Lower lobe of right lung (tissue), 2 donors: ENCODE measurements at places on chromosomes 2 and 18. TPM values are rescaled to one million over a fixed set of nuclear protein-coding genes. Genes with fewer than 3 reads are reported as not detected.
A peak's percentile ranks its signal among the peaks of the same experiment; 100 is the strongest.

- no peak for DNase-seq
Observed at GRCh38 chr2:69798909-69799526, 30.4 kb upstream of the GMCL1 start.

DNA sequence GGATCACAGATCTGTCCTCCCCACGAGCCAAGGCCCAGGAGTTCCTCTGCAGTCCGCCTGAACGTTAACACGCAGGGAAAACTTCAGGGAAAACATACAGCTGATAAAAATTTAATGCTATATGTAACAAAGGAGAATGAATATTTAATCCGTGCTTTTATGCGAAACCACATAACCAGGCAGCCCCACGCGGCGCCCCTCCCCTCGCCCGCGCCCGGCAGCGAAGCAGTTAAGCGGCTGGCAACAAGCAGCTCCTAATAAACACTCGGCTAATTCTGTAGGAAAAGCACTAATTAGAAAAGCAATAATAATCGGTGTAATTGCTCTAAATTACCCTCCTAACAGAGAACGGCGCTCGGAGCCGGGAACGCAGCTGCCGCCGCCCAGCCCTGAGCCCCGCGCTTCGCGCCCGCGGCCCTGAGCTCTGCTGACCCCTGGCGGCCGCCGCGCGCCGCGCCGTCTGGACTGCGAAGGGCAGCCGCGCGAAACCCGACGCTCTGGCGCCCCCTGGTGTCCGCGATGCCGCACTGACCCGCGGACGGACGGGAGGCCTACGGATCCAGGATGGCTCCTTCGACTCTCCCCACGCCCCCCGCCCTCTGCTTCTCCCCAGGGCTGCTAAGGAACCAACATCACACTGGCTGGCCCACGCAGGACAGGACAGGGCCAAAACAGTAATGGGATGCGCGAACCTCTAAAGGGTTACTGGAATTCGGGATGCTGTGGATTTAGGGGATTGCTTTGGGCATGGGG is 181.4 kb downstream of the SMAD2 start:
- DNase-seq = peak; percentile 88

DNA sequence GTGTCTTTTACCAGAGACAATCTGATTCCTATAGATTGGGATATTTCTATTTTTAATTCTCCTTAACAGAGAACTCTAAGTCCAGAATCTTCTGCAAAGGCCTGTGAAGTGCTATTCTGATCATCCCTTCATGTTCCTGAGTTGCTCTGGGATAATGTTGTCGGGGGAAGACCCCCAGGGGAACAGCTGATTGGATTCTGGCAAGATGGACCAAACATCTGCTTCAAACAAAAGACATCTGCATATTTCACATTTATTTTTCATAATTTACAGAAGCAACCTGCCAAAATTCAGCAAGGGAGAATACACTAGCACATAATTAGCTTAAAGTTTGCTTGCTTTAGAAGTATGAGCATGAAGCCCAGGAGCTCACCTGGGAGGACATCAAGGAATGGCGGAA is 116.0 kb upstream of the ETAA1 start:
- no peak for DNase-seq

The ARHGAP15 gene
- 18.5 TPM for total RNA-seq

- peak; percentile 51 for DNase-seq
Observed at GRCh38 chr2:151947813-151948165, 119.6 kb upstream of the ARL5A start.

The TUBA3D gene
- total RNA-seq = not detected

DNA sequence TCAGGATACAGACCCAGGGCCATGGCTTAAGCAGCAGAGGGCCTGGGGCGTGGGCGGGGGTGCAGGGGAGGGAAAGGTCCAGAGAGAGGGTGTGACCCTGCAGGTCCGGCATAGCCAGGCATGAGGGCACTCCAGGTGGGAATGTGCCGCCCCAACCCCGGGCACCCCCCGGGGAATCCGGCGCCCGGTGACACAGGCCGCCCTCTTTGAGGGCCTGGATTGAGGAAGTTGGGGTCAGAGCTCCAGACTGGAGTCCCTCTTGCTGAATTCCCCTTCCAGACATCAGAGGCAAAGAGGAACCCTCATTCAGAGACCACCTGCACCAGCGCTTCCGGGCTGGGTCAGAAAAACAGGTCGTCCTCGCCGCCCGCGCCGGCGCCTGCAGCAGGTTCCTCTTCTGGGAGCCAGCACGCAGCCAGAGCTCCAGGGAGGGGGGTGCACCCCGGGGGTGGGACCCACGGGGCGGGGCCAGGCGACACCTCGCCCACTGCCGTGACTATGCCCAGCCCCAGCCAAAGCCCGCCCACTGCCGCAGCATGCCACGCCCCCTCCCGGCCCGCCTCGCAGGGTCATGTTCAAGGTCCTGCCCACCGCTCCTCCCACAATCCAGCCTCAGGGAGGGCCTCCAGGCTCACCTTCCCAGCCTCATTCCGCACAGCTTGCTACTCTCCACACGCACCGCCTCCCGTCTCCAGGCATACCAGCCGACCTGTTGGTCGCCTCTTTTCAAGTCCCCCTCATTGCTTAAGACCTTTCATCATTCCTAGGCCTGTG is 98.3 kb upstream of the ID2 start:
- peak; percentile 98 for DNase-seq

GRCh38 chr2:226079671-226080181 is 680.2 kb downstream of the NYAP2 start:
- DNase-seq = no peak

- no peak for DNase-seq
Observed at GRCh38 chr18:58661423-58661822, 9.8 kb upstream of the MALT1 start.

GRCh38 chr18:48937869-48938750 is 12.7 kb downstream of the SMAD7 start:
- DNase-seq = no peak

- peak; percentile 56 for DNase-seq
Observed at GRCh38 chr18:10518595-10519255, 7.1 kb upstream of the NAPG start.

The PNPT1 gene
- 28.9 TPM for total RNA-seq

The DSG1 gene
- not detected for total RNA-seq

DNA sequence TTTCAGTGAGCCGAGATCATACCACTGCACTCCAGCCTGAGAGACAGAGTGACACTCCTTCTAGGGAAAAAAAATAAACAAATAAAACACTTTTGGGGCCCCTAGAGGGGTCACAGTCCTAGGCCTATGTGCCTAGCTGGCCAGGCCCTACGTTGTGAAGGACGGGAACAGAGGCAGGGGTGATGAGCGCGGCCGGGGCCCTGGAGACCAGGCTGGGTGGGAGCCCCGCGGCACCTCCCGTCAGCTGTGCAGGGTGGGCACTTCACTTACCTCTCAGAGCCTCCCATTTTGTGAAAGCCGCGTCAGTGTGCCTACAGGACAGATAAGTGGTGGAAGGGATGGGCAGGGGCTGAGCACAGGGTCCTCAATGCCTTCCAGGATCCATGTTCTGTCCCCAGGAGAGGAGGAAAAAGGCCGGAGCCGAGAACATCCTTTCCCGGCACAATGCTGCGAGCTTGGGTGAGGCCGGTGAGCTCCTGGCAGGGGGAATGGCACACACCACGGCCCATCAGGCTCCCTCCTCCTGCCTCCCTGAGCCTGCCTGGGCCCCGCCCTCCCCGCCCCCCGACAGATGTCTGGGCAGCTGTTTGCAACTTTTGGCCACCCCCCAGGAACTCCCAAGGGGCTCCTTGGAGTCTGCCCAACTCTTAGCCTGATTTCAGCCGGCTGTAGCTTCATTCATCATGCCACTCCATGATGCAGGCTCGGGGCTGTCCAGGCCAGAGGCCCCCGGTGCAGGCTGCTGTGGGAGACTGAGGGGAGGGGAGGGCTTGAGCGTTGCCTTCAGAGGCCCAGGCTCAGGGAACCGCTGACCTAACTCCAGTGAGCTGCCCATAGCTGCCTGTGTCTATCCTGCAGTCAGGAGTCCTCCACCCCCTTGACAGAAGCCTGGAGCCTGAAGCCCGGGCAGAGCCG is 196.5 kb downstream of the TFCP2L1 start:
- no peak for DNase-seq

- DNase-seq = peak; percentile 52
Observed at GRCh38 chr2:2083113-2083758, 247.8 kb downstream of the MYT1L start.

DNA sequence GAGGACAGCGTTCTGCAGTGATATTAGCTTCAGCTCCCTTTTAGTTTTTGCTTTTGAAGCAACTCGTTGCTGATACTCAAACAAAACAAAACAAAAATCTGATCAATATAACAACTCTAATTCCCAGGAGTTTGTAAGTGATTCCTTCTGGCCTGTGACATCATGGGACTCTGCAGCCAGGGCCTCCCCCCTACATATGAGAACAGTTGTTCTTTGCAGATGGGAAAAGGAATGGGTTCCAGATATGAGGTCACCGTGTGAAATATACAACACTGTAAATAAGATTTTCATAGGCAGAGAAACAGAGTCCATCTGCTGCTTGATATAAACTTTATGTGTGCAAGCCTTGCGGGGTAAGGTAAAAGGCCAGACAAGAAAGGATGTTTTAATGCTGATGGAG is 56.7 kb downstream of the DIS3L2 start:
- no peak for DNase-seq

- DNase-seq = no peak
Observed at GRCh38 chr2:205617905-205618304, 64.4 kb upstream of the NRP2 start.

The EPB41L3 gene
- 72.5 TPM for total RNA-seq

The ARPC2 gene
- 382 TPM for total RNA-seq

- no peak for DNase-seq
Observed at GRCh38 chr2:45483997-45484396, 127.1 kb downstream of the SRBD1 start.

GRCh38 chr2:127170452-127171197 is 49.5 kb downstream of the CYP27C1 start:
- DNase-seq = no peak

DNA sequence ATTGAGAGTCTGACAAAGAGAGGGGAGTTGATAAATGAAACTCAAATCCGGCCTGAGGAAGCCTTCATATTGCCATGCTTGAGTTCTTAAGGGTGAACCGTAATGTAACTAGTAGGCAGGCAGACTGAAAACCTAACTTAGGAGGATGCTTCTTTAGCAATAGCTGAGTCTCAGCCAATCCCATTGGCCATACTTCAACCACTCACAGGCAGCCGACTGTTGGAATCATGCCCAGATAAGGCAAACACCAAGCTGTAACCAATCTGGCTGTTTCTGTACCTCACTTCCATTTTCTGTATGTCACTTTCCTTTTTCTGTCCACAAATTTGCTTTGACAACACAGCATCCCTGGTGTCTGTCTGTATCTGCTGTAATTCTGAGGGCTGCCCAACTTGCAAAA is 39.5 kb downstream of the TPRKB start:
- DNase-seq = no peak

DNA sequence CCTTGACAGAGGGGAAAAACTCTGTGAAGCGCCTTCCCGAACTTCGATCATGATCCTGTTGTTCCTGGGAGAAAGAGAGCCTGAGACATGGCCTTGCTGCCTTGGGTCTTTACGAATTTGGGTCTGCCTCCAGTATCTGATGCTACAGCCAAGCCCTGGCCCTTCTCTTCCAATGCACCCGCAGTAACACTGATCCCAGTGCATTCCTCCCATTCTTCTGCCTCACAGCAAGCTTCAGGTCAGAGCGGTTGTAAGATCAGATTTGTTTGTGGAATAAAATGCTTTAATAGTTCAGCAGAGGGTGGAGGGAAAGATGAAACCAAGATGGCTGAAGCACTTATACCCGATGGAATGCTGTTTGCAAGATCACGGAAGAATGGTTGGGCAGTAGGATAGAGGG is 196.7 kb upstream of the SIX2 start:
- DNase-seq = no peak

The LAMA3 gene
- total RNA-seq = 89.1 TPM

The IL36G gene
- total RNA-seq = not detected

DNA sequence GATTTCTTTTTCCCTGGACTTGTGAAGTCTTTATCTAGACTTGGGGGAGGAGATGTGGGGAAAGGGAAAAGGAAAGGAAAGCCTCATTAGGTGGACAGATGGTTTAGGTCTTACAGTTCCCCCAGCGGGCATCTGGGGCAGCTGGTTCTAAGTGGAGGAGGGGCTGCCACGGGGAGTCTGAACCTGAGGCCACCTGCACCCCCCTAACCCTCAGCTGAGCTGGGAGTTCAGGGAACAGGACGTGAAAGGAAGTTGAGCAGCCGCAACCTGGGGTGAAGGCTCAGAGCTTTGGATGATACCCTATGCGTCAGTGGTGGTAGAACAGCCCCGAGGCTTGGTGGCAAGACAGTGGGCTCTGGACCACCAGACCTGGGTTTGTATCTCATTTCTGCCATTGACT is 26.8 kb downstream of the ITM2C start:
- DNase-seq = no peak

DNA sequence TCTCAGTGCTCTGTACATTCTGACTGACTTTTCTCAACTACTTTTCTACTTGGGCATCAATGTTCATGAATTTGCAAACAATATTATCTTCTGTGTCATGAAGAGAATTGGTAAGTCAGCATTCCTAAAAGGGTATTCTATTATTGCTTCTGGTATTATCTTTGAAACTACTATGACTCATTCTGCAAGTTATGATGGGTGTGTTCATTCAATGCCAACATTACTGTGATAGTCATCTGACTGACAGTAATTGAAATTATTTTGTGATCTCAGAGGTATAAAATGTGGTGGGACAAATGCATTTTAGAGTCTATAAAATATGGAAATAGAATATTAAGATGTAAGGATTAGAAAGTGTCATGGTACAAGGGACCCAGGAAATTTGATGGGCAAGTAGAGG is 736.0 kb upstream of the CELF4 start:
- no peak for DNase-seq

The REG1B gene
- not detected for total RNA-seq

DNA sequence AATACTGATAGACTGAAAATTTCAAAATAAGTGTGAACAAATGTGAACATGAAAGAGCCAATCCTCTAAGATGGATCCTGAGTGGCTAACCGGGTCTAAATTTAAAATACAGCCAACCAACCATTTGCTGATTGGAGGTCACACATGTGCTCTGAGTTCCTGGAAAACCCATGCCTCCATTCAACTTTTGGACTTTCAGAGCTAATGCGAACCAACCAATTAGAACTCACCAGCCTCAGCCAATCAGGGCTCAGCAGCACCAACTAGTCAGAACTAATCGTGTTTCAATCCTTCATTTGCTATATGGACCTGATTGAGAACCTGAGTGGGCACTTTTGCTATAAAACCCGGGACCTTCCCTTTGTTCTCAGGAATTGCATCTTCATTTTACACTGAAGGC is 111.5 kb downstream of the MEP1B start:
- no peak for DNase-seq

DNA sequence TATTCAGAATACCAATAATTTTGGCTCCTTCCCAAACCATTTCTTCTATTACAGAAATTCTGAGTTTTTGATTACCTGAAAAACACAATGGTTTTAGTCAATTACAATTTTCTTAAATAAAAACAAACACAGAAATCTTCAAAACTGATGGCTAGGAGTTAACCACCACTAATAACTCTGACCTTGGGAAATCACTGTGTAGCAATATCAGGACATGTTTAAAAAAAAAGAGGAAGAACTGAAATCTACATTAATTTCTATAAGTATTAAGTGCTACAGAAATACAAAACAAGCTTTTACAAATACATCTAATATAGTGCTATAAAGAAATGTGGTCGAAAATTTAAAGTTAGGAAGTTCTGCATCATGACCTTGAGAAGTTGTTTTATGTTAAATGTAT is 14.9 kb downstream of the L3MBTL4 start:
- no peak for DNase-seq

The SERPINB5 gene
- total RNA-seq = not detected

GRCh38 chr2:24592441-24593100 is 101.5 kb downstream of the NCOA1 start:
- no peak for DNase-seq

The RAX gene
- total RNA-seq = not detected

GRCh38 chr18:3183103-3183717 is 36.6 kb downstream of the MYOM1 start:
- DNase-seq = no peak

The ANKRD29 gene
- total RNA-seq = 56.5 TPM

The RRM2 gene
- total RNA-seq = 8.4 TPM
